ENCODE measurements at places on chromosomes 5 and 9.
A peak's percentile ranks its signal among the peaks of the same experiment; 100 is the strongest.

DNA sequence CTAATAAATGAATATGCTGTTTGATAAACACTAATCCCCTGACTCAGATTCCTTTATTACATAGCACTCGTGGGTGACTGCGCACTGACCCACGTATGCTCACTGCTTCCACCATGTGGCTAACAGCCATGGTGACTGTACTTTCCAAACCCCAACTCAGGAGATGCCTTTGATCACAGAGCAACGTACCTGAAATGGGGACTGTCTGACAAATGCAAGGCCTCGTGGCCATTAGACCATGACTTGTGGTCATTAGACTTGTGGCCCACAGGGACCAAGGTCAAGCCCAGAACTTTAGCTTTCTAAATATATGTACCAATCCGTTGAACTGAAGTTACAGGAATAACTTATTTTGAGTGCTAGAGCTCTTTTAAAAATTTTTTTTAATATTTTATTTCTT lies 46.6 kb downstream of the CYFIP2 start:
- DNase-seq: peak; percentile 76

DNA sequence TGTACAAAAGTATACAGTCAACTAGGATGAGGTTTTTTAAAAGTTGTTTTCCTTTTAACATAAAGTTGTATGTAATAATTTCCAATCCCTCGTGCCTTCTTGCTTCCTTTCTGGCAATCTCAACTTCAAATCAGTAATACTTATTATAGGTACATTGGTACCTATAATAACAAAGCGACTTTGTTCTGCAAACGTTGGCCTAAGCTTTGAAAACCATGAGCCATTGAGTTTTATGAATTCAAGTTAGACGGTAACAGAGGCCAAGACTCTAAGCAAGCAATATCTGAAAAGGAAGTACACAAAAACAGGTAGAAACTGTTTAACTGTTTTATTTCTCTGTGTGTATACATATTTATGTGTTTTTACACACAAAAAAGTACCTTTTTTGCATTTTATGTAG lies 135.2 kb upstream of the GRHPR start:
- no peak for DNase-seq

DNA sequence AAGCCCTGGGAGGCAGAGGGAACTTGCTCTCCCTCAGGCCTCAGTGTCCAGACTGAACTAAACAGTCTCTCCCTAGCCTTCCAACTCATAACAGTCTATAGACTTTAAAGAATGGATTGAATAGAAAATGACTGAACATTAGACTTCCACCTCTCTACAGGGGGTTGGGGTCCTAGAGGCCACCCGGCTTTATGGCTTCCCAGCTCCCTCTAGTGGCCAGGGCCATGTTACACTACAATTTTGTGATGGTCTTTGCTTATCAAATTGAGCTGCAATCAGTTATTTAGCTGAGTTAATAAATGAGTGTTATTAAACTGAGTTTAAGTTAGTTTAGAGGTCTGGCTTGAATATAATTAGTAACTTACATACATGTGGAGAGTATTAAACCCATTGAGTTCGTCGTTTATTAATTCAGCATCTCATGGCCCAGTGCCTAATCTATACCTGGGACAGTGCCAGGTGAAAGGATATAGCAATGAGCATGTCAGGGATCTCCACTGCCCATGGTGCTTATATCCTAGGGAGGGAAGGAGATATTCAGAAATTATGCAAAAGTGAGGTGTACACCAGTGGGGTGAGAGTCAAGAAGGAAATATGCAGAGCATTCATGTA lies 105.2 kb downstream of the SH3TC2 start:
- DNase-seq: peak; percentile 76

- no peak for DNase-seq
Measured at GRCh38 chr9:16693616-16694015, 176.9 kb downstream of the BNC2 start.

GRCh38 chr5:92923885-92924284 lies 657.1 kb downstream of the NR2F1-AS1 start:
- no peak for DNase-seq

DNA sequence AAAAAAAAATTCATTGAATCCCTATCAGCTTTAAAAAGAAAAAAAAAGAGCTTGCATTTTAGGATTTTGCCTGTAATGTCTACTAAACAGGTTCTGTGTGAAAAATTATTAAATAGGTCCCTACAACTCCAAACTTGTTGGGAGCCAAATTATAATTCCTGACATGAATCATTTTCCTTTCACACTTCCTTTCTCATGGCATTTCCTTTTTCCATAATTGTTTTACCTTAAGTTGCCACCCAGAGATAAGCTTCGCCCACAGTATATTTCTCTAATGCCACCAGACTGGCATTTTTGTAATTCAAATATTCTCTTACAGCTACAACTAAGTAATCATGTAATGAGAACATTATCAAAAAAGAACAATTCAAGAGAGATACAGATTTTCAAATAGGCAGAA lies 348.8 kb downstream of the EFNA5 start:
- DNase-seq: no peak

- no peak for DNase-seq
Measured at GRCh38 chr9:117234103-117234502, 180.8 kb downstream of the ASTN2 start.

DNA sequence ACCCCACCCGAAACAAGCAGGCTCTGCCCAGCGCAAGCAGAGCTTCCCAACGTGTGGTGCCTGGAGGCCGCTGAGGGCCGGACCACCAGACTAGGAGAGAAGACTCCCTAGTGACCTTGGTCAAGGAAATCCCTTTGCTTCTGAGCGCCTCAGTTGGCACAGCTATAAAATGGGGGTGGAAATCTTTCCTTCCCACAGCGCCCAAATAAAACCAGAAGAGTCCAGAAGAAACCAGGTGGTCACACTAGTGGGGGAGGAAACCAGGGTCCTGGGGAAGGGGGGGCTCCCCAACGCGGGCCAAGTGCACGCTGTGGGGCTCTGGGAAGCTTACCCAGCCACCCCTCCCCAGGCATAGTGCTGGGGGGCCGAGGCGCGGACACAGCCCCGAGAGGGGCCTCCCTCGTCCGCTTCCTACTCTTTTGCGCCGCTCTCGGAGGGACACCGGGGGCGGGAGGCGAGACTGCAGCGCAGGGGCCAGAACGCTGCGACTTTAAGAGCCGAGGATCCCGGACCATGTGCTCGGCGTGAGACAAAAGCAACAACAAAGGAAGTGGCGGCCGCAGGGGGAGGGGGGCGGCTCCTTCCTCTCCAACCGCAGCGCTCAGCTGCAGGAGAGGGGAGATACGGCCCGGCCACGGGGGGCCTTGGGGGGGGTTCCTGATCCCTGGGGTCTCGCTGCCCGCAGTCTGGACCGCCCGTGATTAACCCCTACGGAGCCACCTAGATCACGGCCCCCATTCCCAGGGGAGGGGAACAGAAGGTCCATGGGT lies 885 bp downstream of the RNF44 start:
- DNase-seq: peak; percentile 91

DNA sequence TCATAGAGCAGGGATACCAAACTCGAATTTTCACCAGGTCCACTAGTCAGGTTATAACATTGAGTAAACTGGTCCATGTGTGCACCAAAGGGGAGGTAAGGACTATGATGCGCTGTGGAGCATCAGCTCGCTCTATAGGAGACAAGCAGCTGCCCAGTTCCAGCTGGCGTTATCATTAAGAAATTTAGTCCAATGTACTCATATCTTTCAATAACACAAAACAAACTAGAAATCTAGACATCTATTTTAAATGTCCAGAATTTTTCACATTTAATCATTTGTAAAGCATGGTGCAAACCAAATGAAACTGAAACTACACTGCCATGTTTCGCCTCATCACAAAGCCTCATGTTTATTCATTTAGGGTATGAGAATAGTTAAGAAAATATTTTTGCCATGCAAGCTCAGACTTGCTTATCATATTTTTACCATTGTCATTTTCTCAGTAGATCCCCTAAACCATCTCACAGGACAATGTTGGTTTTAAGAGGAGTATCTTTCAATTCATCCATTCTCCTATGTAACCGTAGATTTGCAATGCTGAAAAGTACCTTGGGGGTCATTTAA lies 50.9 kb downstream of the ZNF474 start:
- DNase-seq: no peak

DNA sequence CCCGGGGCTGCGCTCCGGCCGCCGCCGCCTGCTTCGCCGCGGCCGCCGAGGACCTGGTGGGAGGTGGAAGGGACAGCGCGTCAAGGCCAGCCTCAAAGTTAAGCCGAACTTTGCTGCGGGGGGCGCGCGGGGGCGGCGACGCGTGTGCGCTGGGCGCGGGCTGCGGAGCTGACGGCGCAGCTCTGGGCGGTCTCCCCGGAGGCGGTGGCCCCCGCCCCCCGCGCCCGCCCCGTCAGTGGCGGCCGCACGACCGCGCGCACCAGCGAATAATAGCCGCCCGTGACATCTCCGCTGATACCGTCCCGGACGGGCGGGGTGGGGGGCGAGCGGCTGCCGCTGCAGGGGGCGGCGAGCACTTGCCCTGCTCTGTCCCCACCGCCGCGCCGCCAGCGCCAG lies 579 bp upstream of the FAM78A start:
- no peak for DNase-seq

GRCh38 chr5:28766565-28767158 lies 1728.3 kb upstream of the CDH9 start:
- DNase-seq: no peak

DNA sequence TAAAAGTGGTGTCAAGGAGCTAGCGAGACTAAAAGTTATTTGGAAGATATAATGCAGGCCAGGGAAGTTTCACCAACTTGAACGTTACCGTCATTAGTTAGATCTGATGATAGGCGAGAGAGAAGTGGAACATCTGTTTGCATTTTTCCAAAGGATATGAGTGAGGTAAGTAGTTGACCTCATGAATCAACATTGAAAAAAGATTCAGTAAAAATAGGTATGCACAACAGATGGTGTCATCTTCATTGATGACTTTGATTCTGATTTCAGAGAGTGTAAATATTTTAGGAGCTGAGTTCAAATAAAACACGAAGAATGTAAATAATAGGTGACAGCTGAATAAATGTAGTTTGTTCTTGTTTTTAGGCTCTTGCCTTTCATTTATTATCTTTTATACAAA lies 998.9 kb upstream of the CDH6 start:
- no peak for DNase-seq

DNA sequence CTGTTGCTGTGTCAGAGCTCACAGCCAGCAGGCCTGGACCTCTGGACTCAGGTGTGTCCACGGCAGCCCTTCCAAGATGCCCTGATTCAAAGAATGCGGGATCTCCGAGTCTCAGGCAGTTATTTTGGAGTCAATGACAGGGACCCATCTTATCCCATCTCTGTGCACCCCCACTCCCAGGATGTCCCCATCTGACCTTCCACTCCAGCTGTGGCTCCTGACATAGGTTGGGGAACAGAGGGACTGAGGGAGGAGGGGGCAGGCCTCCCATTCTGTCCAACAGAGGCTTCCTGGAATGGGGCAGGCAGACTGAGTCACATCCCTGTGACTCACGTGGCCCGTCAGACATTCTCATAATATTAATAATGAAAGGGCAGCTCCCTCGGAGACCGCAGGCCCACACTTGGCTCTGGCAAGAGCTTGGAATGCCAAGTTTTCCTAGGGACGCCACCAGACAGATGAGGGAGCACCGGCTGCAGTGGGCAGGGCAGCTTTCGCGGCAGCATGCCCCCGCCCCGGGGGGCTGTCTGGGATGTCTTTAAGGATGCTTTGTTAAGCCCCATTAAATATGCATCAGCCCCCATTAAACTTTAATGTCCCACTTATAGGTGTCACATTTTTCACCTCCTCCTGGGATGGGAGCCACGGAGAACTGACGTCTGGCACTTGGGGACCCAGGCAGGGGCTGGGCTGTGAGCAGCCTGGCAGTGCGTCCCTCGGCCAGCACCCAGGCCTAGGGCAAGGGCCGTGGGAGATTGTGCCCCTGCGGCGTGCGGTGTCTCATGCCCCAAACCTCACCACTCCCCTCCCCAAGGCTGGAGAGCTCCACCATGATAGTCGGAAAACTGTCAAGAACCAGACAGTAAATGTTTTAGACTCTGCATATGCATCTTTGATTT lies 23.6 kb upstream of the FIBCD1 start:
- no peak for DNase-seq

DNA sequence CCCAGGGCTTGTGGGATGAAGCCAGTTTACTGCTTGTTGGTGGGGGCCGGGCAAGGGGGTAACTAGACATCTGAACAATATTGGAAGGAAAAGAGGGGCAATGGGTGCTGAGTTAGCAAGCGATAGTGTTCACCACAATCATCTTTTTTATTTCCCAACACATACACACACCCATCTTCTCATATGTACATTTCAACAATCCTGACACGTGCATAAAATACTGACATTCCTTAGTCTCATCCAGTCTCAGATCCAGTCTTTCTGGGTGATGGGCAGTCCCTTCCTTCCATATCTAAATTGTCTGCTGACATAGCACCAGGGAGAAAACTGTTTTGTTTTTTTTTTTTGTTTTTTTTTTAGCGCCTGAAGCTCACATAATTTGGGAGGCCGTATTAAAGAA lies 333.6 kb upstream of the TRPC7 start:
- DNase-seq: no peak

- DNase-seq: no peak
Measured at GRCh38 chr5:141419074-141419880, 1.6 kb upstream of the PCDHGA11 start.

- no peak for DNase-seq
Measured at GRCh38 chr5:142445266-142445665, 120.4 kb upstream of the SPRY4 start.

DNA sequence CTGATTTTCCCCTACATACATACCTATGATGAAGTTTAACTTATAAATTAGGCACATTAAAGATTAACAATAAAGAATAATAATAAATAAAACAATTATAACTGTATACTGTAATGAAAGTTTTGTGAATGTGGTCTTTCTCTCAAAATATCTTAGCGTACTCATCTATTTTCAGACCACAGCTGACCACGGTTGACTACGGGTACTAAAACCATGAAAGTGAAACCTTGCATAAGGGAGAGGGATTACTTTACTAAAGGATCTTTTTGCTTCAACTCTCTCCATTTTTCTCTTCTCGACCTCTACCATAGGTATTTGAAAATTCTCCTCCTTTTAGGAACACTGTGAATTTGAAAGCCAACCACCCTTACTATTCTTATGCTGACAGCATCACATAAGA lies 475.5 kb downstream of the CETN3 start:
- DNase-seq: no peak

GRCh38 chr5:178644826-178645545 lies 18.1 kb upstream of the CLK4 start:
- no peak for DNase-seq

GRCh38 chr5:74864823-74865222 lies 1.4 kb downstream of the FAM169A start:
- no peak for DNase-seq

DNA sequence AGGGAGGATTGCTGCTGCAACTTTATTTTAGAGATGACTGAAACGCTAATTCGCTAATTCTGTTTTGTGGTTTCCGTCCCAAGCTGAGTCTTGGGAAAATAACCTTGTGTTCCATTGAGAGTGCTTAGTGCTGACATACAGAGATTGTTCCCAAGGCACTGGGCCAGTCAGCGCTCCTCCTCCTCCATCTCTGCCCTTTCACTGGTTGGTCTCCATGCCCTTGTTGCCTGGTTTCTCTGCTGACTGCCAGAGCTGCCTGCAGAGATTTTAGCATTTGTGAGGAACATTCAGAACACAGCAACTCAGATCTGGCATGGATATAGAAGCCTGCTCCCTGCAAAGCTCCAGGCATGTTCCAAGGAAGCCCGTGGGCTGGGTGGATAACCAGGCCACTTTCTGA lies 126.0 kb upstream of the IRX2 start:
- DNase-seq: no peak
